Stimulated activated CD8-positive, alpha-beta memory T cell treated with anti-CD3 and anti-CD28 coated beads, Interleukin-4, amount 100 ng/mL, for 48 hours (primary cell): ENCODE measurements at places on chromosomes 6 and 20.
A peak's percentile ranks its signal among the peaks of the same experiment; 100 is the strongest.

DNA sequence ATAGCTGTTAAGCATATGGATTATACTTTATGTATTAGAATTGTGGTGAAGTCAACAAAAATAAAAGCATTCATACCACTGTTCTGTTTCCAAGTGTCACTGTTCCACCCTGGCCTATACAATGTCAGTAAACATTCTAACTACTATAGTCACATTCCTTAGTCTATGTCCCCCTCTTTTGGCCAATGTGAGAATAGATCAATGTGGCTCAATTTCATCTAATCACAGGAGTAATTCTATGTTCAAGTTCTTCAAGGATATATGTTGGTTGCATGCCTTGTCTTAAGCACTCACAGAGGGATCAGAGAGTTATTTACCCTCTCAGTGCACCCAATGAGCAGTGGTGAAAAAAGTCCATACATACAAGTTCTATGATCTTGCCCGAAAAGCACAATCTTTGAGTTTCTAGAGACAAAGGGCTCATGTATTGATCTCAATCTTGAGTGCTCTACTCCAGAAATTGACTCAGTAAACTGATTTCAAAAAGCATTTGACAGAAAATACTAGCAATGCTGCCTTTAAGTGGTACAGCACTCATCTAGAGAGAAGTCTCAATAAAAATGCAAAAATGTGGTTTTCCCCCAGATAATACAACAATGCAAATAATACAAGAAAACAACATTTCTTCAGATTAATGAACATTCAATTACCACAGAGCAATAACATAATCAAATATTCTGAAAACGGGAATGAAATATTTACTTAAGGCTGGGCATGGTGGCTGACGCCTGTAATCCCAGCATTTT lies 16.5 kb downstream of the SMLR1 start:
- no peak for DNase-seq

DNA sequence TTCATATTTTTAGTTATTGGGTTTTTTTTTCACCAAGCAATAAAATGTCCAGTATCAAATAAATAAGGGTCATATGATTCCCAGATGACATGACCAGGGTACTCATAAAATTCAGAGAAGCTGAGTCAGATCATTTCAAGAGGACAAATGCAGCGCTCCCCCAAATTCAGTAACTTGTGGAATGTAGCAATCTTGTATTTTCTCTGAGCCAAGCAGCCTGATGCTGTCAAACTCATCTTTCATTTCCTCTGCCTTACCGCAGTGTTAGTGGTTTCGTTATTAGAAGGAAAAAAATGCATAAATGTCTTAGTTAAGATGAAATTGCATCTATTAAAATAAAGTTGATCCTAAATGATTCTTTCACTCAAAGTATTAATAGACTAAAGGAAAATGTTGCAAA lies 57.8 kb upstream of the EDN1 start:
- no peak for DNase-seq

GRCh38 chr6:152637296-152638047 lies at the start of gene SYNE1:
Gene SYNE1, minus strand, starts transcription at chr6:152637362. Its CDS starts 9,031 bp downstream, at chr6:152628331.
- no peak for DNase-seq

DNA sequence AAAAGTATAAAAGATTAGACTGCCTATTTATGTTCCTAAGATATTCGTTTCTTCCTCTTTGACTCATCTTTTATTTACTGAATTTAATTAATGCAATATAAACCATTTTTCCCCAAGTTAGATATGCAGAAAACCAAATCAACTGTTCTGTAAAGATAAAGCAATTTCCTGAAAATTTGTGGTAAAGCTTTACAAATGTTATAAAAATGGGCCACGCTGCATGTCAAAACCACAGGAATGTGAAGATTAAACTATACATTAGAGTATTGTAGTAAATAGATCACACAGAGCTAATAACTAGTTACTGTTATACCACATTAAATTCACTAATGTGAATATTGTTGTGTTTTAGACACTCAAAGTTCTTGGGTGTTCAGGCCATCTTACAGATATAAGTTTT lies 83.4 kb downstream of the OPN5 start:
- DNase-seq: no peak

DNA sequence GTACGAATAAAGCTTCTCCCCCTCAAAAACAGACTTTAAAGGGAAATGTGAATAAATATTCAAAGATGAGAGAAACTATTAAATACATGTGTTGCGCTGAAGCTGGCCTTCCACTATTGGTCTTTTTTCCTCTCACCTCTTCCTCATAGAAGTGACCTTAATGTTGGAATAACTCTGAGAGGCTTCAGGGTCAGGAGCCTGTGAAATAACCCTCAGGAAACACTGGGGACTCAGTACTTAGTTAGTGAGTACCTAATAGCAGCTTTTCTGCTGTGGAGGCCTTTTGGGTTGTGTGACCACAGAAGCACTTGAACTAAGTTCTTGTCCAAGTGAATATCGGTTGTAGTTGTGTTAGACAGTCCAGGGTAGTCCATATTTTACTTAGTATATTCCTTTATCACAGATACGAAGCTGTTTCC lies 799 bp upstream of the SHPRH start:
- DNase-seq: peak; percentile 26
